HCT116 (cell line): ENCODE measurements at places on chromosomes 13 and 19.

- DNase-seq = no peak
These were observed 46.2 kb downstream of the DCT start for GRCh38 chr13:94433055-94433961.

- DNase-seq = no peak
These were observed 457.3 kb downstream of the FGF14 start for GRCh38 chr13:101944521-101944920.

GRCh38 chr19:55358943-55359908, 3.8 kb downstream of the GARIN5B start:
- DNase-seq = no peak

GRCh38 chr13:29103065-29103800, 283.1 kb downstream of the MTUS2 start:
- no peak for DNase-seq

DNA sequence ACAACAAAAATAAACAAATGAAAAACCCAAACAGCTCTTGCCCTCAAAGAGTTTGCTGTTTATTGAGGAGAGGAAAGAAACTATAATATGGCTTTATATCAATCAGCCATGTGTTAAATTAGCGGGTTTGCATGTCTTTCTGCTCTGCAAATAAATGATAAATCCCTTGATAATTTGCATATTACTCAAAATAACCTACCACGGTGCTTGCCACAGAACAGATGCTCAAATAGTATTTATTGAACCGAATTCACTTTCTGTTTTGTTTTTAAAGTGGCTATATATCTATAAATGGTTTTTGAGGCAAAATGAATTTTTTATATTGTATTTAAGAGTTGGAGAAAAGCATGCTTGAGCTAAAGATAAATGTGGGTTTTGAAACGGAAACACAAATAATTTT, 428.1 kb downstream of the ITGBL1 start:
- DNase-seq = no peak

- DNase-seq = no peak
These were observed 29.4 kb upstream of the ZNF507 start for GRCh38 chr19:32316034-32316433.

GRCh38 chr13:41812851-41813250, 148.1 kb downstream of the VWA8 start:
- DNase-seq = no peak

GRCh38 chr19:28999724-29000433, 213.1 kb downstream of the UQCRFS1 start:
- DNase-seq = no peak

GRCh38 chr13:29713839-29714238, 118.4 kb upstream of the SLC7A1 start:
- DNase-seq = peak; percentile 8

- DNase-seq = no peak
These were observed 139.9 kb downstream of the ZAR1L start for GRCh38 chr13:32175307-32175706.

DNA sequence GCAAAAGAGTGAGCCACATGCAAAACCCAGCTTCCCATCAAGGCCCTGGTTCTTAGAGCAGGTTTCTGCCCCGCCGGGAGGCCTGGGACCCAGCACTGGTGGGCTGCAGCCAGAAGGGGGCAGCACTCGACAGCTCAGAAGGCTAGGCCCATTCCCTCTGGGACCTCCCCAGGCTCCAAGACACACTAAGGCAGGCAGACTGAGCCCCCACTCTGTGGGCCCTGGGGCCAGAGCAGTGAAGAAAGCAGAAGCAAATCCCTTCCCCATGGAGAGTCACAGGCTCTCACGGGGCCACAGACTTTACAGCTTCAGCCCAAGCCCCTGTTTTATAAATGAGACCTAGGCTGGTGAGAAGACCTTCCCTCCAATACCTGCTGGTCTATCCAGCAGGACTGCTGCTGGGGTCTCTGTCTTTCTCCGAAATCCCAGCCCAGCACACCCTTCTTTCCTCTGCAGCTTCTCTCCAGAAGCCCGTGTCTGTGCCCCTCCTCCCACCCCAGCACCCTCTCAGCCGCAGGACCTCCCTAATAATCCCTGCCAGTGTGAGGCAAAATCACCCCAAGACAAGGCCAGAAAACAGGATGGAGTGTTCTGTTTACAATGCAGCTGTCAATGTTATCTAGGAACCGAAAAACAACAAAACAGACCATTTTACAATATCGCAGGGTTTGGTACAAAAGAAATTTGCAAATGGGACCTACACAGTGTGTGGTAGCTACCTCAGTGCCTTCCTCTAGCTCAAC, 109.3 kb downstream of the ABCC4 start:
- peak; percentile 45 for DNase-seq

GRCh38 chr13:114219392-114219791, 15.3 kb upstream of the CDC16 start:
- DNase-seq = no peak

- no peak for DNase-seq
These were observed 4.3 kb upstream of the SLITRK5 start for GRCh38 chr13:87666831-87667230.
